ENCODE measurements at places on chromosomes 16 and 17.

- no peak for DNase-seq
Measured at GRCh38 chr17:79838522-79839274, 542 bp downstream of the CBX4 start.

DNA sequence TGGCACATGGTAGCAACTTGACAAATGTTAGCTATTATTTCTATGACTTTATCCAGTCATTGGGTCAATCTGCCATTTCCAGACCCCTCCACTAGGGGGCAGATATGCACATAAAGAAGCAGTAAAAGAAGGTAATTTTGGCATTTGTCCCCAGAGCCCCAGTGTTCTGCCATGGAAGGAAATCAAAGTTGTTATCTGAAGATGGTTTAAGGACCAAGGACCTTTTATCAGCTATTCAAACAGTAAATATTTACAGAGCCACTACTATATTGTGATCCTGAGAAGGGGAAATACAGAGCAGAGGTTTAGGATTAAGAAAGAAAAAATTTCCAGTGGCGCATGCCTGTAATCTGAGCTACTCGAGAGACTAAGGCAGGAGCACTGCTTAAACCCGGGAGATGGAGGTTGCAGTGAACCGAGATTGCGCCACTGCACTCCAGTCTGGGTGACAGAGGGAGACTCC is 20.0 kb downstream of the TRAF4 start:
- peak; percentile 49 for DNase-seq

DNA sequence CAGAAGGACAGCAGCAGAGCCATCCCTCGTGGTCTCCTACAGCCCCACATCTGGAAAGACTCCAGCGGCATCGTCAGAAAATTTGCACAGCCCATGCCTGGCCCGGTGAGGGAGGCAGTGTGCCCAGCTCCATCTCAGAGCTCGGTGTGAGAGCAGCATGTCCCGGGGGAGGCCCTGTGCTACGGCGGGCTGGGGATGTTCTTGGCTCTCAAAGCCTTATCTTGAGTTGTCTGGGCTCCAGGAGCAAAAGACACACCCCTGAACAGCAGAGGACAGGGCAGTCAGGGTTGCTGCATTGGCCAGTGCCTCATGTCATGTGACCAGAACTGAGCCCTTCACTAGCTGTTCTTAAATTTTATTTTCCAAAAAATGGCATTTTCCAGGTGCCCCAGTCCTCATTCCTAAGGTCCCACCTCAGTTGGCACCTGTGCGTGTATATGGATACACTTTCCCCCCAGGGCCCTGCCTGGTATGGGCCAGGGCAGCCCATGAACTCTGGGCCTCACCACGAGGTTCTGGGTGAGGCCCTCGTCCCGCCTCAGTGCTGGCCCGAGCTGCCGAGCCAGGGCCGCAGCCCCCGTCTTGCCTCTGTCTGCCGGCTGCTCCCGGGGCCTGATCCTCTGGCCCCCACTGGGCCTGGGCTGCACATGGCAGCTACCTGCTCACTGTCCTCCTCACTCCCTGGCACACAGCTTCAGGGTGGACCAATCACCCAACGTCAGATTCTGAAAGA is 3.0 kb downstream of the NUDT16L1 start:
- no peak for DNase-seq

DNA sequence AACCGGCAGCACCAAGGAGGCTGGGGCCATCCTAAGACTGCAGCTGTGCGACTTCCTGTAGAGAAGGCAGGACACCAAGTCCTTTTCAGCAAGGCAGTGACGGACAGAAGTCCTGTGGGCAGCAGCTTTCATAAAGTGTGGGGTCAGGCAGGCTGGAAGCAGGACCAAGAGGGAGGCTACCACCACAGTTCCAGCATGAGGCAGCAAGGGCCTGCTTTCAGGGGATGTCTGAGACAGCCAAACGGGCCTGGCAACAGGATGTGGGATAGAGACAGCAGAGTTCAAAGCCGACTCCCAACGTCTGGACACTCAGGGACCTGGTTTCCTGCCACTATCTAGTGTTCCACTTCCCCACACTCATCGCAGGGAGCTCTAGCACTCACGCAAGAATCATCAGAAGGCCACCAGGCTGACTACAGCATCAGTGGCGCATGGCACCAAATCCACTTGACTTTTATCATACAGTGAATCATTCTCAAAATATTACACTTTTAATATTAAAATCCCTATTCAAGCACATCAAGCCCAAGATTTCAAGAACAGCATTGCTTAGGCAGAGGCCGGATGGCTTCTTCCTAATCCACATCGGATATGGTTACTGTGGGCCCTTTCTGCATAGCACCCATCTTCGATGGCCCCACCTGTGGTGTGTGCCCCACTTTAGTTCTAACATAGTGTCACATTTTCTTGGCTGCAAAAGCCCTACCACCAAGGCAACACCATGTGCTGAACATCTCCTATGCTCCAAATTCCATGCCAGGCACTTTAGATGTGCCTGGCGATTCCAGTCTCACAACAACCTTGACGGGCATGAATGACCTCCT is 5.2 kb downstream of the USP7 start:
- DNase-seq: no peak

GRCh38 chr17:49715216-49715615 is 7.5 kb upstream of the SLC35B1 start:
- no peak for DNase-seq

DNA sequence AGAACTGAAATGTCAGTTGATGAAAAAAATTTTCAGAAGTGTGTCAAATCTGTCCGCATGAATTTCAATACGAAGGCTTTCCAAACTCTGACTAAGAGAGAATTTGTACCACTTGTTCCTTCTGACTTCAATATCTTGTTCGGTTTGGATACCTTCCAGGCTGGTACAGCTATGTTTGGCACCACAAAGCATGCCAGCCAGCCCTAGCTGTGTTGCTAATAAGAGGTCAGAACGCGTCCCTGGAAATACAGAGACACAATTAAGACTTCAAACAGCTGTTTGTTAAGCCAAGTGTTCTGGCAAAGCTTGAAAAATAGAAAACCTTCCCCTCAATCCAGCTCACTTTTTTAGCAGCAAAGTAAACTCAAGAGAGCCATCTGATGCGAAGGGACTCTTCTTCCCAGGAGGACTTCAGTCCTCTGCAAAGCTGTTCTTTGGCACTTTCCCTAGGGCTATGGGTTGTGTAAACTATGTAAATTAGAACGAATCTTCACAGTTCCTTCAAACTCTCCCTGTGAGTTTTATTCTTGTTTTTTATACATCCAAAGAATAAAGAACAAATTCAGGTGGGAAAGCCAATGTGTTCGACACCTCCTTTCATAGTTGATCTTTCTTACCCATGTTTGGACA is 35.1 kb downstream of the GRB2 start:
- DNase-seq: no peak

GRCh38 chr16:86396422-86396821 is 113.9 kb upstream of the FOXF1 start:
- DNase-seq: no peak

GRCh38 chr17:78558181-78558850 is 18.9 kb downstream of the DNAH17 start:
- no peak for DNase-seq

- no peak for DNase-seq
Measured at GRCh38 chr16:69941251-69942098, 9.7 kb upstream of the CLEC18A start.

DNA sequence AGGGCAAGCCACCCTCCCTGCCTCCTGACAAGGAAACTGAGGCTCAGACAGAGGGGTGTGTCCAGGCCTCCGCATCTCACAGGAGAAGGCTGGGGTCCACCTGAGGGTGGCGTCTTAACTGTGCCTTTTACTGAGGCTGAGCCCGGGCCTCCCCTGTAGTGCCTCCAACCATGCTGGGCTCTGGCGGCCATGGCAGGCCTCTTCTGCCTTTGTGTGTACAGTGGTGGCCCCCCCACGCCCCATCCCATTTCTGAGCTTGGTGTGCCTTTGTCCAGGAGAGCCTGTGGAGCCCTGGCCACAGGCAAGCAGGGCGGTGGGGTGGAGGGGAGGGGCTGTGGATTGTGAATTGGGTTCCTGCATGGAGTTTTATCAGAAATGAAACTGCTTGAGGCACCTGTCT is 31.2 kb downstream of the MGRN1 start:
- no peak for DNase-seq

- no peak for DNase-seq
Measured at GRCh38 chr16:56841233-56841632, 23.8 kb upstream of the SLC12A3 start.

GRCh38 chr17:19876529-19877161 is 8.9 kb upstream of the ULK2 start:
- DNase-seq: peak; percentile 9

- DNase-seq: no peak
Measured at GRCh38 chr16:53803451-53803850, 99.5 kb downstream of the FTO start.

DNA sequence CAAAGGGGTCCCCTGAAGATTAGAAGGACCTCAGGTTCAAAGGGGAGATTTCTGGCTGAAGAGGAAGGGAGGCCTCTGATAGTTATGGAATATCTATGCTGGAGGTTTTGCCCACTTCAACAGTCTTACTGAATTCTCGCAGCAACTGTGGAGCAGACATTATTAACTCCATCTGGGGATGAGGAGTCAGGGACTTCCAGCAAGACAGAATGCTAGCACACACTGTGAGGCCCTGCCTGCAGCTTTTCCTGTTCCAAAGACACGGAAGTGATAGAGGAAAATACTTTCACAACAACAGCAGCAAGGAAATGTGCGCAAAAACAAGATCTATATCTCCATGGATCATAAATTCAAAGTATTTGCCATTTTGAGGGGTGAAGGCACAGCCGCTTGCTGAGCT is 72.8 kb downstream of the RPH3AL start:
- DNase-seq: no peak

DNA sequence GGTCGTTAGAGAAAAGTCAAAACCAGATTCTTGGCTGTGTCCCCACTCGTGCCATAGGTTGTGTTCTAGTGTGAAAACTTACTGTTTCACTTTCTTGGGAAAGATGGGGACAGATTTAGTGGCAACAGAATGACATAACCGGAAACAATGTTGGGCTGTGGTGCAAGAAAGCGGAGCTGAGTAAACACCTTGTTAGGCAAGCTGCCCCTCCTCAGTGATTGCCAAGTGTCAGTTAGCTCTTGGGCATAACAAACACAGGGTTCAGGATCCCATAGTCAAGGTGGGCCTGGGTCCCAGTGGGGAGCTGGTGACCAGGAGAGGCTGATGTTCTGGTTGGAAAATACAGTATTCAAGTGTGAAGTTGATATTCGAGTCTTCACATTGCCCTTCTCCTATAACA is 15.4 kb downstream of the UBN1 start:
- no peak for DNase-seq

DNA sequence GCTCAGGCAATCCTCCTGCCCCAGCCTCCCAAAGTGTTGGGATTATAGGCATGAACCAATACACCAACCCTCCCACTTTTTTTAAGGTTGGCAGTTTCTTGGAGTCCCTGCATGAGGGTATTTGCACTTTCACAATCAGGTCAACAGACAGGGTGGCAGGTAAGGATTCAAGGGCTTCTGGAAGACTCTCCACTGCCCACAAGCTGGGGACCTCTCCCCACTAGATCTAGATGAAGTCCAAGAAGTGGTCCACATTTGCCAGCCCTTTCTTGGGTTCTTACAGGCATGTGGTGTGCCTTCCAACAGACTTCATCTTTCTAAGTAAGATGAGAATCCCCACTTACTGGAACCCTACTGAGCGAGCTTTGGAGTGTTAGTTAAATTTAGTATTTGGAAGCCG is 3.9 kb downstream of the ASB16 start:
- DNase-seq: no peak

DNA sequence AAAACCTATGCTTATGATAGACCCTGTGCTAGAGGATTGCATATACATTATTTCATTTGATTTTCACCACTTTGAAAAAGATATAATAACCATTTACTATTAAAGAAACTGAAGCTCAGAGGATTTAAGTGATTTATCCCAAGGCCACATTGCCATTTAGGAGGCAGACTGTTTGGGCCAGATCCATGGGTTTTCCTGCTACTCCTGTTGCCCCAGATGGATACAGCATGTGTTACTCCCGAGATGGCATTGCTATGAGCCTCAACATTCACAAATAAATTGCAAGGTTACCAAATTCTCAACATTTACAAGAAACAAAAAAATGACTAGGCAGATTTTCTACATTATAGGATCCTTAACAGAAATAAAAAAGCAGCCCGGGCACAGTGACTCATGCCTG is 322.1 kb upstream of the SOX9 start:
- DNase-seq: no peak

DNA sequence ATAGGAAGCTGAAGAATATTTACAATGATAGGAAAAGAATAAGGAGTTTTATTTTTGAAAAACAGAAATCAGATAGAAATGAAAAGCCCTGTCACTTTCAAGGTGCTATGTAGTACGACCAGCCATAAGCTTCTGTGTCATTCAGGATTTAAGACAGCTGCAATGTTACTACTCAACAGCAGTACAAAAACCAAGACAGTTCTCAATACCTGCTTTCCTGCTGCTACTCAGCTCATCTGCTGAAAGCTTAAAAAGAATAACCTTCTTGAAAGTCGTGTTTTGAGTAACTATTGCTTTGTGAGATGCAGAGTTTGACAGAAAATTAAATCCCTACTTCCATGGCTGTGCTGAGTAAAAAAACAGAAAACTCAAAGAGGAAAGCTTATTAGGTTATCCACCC is 8.7 kb downstream of the GRB2 start:
- no peak for DNase-seq

- DNase-seq: no peak
Measured at GRCh38 chr16:27778171-27778925, 228.4 kb downstream of the KATNIP start.

DNA sequence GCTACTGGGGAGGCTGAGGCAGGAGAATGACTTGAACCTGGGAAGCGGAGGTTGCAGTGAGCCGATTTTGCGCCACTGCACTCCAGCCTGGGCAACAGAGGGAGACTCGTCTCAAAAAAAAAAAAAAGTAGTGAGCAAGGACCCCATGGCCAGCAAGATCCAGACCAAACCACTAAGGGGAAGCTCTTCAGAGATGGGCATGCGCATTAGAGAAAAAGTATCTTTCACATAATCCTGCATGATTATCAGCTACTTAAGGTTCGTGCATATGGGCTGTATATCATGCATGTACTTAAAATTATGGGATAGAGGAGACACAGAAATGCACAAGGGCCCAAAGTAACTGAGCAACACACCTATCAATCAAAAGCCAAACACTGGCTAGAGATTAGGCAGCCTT is 10.7 kb upstream of the CCL22 start:
- no peak for DNase-seq

GRCh38 chr16:79288066-79288465 is 312.5 kb downstream of the MAF start:
- no peak for DNase-seq

DNA sequence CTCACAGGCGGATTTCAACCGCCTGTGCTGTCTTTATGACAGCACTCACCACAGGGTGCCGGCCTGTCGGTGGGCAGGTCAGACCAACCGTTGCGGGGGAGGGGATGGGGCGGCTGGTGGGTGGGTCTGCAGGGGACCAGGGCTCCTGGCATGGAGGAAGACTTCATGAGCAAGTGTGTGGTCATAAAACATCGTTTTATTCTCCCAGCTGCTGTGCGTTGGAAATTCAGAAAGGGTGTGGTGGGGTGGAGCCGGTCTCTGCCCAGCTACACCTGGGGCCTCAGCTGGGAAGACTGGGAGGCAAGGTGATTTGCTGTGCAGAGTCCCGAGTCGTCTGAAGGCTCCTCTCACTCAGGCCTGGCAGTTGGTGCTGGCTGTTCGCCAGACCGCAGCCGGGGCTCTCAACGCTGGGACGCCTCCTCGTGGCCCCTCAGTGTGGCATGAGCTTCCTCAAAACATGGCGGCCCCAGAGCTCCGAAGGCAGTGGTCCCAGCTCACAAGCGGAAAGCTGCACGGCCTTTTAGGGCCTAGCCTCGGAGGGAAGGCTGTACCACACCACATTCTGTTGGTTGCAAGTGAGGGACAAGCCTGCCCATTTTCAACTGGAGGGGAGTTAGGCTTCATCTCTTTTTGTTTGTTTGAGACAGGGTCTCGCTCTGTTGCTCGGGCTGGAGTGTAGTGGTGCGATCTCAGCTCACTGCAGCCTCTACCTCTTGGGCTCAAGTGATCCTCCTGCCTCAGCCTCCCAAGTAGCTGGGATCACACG is 45.8 kb upstream of the GSE1 start:
- DNase-seq: no peak

Measured in stimulated activated CD8-positive, alpha-beta memory T cell treated with anti-CD3 and anti-CD28 coated beads, Interleukin-7, amount 100 ng/mL, for 1 hour (primary cell).